ENCODE measurements at places on chromosomes 13 and 19.

DNA sequence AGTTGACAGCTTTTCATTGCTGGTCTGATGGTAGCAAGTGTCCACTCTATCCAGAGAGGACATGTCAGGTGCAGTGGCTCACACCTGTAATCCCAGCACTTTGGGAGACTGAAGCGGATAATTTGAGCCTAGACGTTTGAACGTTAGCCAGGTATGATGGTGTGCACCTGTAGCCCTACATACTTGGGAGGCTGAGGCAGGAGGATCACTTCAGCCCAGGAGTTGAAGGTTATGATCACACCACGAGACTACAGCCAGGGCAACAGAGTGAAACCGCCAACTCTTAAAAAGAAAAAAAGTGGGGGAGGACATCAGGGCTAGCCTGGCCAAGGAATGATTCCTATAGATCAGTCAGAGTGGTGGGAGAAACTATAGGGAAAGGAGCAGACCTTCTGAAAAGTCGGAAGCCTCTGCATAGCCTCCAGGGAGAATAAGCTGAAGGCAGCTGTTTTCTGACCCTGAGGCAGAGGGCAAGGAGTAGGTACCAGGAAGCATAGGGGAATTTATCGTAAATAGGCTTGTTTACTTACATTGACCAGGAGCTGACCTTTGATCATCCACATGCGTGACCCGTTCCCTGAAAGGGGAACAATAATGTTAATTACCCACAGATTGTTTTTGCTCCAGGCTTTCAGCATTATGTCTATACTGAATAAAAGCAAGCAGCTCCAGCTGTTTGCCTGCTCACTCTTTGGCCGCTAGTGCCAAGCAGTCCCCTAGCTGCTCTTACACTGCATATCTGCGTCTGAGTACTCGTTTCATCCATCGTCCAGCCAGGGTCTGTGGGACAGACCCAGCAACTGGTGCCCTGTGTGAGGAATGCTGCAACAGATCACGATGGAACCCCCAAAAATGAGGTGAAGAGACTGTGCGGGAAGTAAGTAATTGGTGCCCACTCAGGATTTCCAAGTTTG lies 161.6 kb downstream of the RNF17 start:
- DNase-seq, result no peak

DNA sequence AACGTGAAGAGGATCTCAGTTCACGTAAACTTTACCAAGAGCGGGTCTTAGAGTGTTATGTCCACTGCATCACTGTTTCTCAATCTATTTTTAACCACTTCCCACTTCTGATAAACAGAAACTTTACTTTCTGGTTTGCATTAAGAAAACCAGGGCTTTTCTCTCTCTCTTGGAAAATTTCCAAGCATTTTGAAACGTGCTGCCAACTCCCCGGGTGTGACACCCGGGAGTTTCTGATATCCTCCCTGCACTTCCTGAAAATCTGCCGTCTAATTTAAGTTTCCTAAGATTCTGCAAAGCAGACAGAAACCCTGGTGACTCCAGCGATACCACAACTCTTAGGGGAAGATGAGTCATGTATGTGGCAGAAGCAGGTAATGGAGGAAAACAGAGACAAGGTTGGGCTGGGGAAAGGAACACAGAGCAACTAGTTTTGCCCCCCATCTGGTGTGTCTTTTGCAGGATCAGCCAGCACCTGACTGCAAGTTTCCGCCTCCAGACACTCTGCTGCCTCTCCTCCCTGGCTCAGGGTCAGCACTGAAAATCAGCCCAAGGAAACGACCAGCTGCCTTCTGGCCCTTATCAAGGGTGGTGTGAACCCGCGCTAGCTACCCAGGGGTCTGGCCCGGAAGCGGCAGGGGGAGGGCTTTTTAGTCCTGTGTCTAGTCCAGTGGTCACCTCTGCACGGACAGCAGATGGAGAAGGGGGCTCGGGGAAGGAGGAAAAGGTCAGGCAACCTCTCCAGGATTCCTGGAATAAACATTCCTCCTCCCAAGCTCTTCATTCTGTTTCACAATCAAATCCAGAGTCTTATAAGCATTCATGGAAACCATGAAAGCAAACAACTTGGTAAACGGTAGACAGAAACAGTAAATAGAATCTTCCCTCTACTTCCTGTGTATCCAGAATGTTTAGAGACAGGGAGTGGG lies 11.3 kb upstream of the FFAR2 start:
- peak; percentile 38 for DNase-seq

DNA sequence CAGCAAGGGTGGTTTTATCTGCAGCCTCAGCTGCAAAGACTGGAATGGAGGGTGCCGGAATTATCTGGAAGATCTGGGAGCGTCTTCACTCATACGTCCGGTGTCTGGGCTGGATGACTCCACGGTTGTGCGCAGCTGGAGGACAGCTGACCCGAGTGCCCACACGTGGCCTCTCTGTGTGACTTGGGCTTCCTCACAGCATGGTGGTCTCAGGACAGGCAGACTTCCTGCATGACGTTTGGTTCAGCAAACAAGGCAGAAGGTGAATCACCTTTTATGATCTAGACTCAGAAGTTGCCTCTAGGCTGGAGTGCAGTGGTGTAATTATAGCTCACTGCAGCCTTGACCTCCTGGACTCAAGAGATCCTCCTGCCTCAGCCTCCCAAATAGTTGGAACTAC lies 33.2 kb downstream of the CACNG6 start:
- DNase-seq, result no peak

DNA sequence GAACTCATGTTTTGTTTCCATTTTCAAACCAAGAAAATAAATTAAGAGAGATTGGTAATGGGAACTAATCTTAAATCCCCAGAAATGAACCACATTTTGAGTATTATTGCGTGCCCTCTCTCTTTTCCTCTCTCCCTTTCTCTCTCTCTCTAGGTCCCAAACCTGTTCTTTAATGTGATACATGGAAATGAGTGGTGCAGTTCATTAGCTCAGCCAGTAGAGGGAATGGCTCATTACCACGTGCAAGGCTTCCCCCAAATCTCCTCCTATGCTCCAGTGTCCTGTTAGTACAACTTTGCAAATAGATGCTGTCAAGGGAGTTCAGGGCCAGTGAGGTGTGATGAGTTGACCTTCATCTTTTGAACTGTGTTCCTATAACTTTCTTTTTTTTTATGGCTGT lies 178.4 kb downstream of the FGF9 start:
- no peak for DNase-seq

- no peak for DNase-seq
Measured at GRCh38 chr13:112330479-112331381, 45.4 kb upstream of the SPACA7 start.

- no peak for DNase-seq
Measured at GRCh38 chr19:33926306-33926705, 129.6 kb downstream of the KCTD15 start.

GRCh38 chr19:43605875-43606568 lies 5.9 kb upstream of the SRRM5 start:
- DNase-seq, result no peak

DNA sequence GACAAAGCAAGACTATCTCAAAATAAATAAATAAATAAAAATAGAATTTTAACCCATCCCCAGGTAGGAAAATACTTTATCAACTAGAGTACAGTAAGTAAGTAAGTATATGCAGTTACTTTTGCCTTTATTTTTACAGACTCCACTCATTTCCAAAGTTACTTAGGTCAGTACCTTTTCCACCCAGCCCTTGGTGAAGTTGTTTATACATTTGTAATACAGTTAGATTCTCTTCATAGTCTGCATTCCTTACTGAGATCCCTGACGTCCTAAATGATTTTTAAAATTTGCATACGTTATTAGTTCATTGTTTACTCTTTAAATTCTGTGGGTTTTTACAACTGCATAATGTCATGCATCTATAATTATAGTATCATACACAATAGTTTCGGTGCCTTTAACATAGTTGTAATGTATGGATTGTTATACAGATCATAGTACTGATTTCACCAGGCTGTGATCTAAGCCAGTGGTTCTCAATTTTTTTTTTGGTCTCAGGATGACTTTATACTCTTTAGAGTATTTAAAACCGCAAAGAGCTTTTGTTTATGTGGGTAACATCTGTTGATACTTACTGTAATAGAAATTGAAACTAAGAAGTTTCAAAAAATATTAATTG lies 10.4 kb downstream of the SETDB2 start:
- DNase-seq, result no peak

- DNase-seq, result no peak
Measured at GRCh38 chr13:33109801-33110200, 93.6 kb downstream of the KL start.

GRCh38 chr13:39306639-39307589 lies 268.7 kb downstream of the NHLRC3 start:
- no peak for DNase-seq

DNA sequence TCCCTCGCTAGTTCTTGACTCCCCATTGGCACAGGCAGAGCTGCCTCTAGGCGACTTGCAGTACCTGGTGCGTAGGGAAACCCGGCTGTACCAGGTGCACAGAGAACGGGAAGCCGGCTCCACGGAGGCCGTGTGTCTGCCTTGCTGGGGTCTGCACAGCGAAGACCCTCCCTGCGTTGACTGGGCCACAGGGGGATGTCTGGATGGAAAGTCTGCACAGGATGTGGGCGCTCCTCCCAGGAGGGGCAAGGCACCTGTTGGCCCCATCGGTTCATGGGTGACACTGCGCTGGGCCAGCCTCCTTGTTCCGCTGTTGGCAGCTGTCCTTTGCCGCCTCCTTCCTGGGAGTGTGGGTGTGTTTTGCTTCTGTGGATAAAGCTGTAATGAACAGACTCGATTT lies 138.3 kb downstream of the TEX29 start:
- no peak for DNase-seq

GRCh38 chr13:100789481-100789880 lies 114.9 kb upstream of the TMTC4 start:
- no peak for DNase-seq

DNA sequence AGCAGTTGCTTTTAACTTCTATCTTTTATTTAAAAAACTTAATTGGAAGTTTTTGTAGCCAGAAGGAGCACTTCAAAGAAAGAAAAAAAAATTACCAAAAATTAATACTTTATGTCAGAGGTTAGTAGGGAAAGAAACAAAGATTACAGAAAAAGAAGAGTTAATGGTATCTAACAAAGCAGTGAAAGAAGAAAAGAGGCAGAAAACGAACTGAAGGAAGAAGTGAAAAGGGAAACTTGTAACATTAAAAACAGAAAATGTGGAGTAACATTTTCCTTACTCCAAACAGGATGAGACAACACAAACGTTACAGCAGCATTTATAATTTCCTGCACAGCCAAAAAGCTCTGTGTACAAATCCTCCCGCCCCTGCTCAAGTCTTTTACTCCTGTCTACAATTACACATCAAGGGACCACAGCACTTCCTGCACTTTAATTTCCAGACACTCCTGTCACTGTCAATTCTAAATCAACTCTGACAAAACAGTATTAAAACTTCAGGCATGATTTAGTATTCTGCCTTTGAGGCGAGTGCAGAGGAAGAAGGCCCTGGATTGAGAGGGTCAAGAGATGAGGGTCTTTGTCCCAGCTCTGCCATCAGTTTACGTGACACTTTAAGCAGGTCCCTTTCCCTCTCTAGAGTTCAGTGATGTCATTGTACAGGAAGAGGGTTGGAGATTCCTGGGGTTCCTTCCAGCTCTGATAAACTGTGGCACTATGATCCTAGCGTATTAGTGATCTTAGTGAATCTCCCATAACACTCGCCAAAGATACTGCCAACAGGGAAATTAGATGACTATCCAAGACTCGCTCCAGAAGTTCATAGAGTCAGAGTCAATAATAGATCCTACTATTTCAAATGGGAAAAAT lies 53.2 kb upstream of the LSM14A start:
- no peak for DNase-seq

DNA sequence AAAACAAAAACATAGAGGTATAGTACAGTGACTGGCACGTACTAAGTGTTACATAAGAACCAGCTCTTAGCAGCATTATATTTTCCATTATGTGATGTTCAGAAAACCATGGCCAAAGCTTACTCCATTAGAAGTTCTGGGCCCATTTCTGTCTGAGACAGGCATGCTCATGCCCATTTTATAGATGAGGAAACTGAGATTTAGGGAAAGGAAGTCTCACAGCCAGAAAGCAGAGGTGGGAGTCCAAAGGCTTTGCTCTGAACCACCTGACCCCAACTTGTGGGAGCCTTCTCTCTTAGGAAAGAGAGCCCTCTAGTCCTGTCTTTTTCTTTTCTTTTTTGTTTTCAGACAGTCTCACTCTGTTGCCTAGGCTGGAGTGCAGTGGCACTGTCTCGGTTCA lies 2.3 kb downstream of the AP2S1 start:
- no peak for DNase-seq

GRCh38 chr13:105514401-105514800 lies 1021.1 kb downstream of the EFNB2 start:
- DNase-seq, result no peak

GRCh38 chr19:58053480-58054156 lies 5.5 kb upstream of the ZNF135 start:
- no peak for DNase-seq

- DNase-seq, result no peak
Measured at GRCh38 chr13:111319521-111319920, 921 bp upstream of the TEX29 start.

- DNase-seq, result no peak
Measured at GRCh38 chr19:2813235-2814160, 6.2 kb upstream of the ZNF554 start.

DNA sequence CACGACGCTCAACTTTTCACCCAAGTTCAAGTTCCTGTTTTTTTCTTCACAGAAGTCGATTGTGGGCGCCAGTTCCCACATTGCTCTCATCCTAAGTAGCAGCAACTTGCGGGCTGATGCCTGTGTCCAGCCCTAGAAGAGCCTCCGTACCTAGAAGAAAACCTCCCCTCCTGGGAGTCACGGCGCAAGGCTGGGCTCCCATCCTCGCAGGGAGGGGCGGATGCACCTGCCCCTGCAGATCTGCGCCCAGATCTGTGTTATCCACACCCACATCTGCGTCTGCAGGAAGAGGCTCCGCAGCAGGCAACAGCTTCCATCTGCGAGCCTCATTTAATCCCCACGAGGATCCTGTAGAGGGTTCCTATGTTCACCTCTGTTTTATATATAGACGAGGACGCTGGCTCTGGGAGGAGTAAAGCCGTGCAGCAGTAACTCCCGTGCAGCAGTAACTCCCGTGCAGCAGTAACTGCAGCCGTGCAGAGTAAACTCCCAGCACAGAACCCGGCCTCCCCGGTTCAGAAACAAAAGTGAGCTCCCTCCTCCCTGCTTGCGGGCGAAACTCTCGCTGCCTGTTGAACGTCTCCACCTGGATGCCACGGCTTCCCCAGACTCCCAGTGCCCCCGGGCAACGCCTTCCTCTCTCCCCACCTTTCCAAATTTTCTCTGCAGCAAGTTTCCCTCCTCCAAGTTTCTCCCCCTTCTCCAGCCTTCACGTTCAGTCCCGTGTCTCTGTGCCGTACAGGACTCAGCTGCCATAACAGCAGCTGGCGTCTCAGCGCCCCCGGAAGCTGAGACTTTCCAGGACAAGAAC lies 23.5 kb upstream of the LAIR1 start:
- DNase-seq, result no peak

GRCh38 chr19:52369559-52370340 lies at the start of gene ZNF880:
TSS of gene ZNF880 (plus strand) at chr19:52369923. CDS start at chr19:52369966, 43 bp downstream.
- peak; percentile 42 for DNase-seq

GRCh38 chr13:26495750-26496149 lies 61.7 kb upstream of the WASF3 start:
- DNase-seq, result no peak
